ENCODE measurements at places on chromosomes 2 and 18. TPM values are rescaled to one million over a fixed set of nuclear protein-coding genes. Genes with fewer than 3 reads are reported as not detected.

The CCDC142 gene
- total RNA-seq, result 11.2 TPM

The PLGLB1 gene
- 0.59 TPM for total RNA-seq

The DNAJC5G gene
- total RNA-seq, result not detected

DNA sequence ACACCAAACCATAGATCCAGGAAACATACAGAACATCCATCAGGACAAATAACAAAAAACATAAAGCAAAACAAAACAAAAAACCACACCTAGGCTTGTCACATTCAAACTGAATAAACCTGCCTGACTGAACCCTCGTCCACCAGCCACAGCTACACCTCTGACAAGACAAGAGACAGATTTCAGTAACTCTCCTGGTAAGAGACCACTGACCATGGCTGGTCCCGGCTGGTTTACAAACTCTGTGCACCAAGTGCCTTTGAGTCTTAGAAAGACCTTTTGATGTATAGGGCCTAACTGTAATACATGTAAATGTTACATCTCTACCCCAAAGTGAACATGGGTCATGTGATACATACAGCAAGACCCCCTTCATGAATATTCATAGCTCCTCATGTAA lies 4.8 kb upstream of the SLC66A2 start:
- DNase-seq, result no peak

GRCh38 chr18:12882453-12883371 lies 1.3 kb downstream of the PTPN2 start:
- DNase-seq, result no peak

DNA sequence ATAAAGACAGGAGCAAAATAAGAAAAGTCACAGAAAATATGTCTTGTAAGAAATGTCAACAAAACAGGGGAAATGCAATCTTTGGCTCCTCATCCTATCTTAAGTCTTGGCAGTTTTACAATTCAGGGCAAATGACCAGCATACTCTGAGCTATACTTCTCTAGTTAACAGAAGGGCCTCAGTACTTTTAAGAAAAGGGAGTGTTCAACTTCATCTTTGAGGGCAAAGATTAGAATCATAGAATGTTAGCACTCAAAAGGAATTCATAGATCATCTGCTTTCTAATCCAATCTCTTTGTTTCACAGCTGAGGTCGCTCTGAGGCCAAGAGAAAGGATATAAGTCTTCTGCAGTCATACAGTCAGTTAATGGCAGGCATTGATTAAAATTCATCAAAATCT lies 174.0 kb upstream of the NT5C1B start:
- peak; percentile 29 for DNase-seq

- no peak for DNase-seq
Observed at GRCh38 chr2:170218931-170219330, 41.0 kb downstream of the MYO3B start.

- no peak for DNase-seq
Observed at GRCh38 chr18:57353137-57353939, 981 bp downstream of the ST8SIA3 start.

- DNase-seq, result peak; percentile 6
Observed at GRCh38 chr2:84223191-84223590, 235.9 kb downstream of the SUCLG1 start.

- peak; percentile 36 for DNase-seq
Observed at GRCh38 chr18:41767960-41768359, 187.1 kb upstream of the PIK3C3 start.

DNA sequence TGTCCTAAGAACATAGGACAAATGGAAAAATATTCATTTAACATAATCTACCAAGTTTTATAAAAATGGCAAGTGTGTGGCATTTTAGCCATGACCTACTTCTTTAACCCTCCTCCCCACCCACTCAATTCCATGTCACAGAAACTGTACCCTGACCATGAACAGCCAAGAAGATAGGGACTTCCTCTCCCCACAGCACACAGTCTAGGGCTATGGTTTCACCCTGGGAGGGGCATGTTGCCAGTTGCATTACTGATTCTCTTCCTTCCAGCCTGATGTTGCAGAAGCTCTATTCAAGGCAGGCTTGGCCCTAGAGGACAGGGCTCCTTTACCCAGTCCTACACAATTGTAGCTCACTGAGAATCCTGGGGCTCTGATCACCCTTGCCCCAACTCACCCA lies 153.6 kb upstream of the KLF7 start:
- no peak for DNase-seq

DNA sequence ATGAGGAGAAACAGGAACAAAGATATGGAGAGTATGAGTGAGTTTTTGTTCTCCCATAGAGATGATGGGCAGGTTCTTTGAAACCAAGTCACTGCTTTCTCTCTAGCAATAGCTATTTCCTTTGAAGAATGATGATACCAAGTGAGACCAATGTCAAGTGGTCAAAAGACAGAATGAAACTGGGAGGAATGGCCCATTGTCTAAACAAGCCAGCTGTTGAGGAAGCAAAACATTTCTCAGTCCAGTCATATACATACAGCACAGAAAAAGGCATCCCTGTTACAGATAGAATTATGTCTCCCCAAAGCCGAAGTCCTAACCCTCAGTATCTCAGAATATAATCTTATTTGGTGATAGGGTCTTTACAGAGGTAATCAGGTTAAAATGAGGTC lies 66.1 kb upstream of the EPC2 start:
- DNase-seq, result no peak

GRCh38 chr2:111958901-111959300 lies 60.5 kb downstream of the MERTK start:
- no peak for DNase-seq

DNA sequence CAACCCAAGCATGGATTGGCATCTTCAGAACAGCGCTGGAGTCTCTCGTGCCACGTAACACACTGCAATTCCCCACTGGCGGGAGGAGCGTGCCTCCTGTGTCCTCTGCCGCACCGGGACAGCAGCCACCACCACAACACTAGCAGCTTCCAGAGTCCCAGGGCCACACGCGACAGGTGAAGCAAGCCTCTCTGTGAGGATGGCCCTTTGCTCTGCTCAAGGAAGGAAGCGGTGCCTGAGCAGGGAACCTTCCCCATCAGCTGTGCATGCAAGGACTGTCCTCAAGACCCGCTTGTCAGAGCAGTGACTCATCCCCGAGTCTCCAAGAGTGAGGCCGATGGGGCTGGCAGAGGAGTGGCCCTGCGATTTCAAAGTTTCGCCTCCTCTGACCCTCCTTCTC lies 44.0 kb downstream of the TTC32 start:
- no peak for DNase-seq

- DNase-seq, result peak; percentile 42
Observed at GRCh38 chr2:166539340-166540162, 45.5 kb upstream of the SCN7A start.

- no peak for DNase-seq
Observed at GRCh38 chr18:35661483-35662146, 80.1 kb downstream of the GALNT1 start.

All from astrocyte (in vitro differentiated cells and primary cell).